ENCODE measurements at places on chromosomes 6 and 20.

DNA sequence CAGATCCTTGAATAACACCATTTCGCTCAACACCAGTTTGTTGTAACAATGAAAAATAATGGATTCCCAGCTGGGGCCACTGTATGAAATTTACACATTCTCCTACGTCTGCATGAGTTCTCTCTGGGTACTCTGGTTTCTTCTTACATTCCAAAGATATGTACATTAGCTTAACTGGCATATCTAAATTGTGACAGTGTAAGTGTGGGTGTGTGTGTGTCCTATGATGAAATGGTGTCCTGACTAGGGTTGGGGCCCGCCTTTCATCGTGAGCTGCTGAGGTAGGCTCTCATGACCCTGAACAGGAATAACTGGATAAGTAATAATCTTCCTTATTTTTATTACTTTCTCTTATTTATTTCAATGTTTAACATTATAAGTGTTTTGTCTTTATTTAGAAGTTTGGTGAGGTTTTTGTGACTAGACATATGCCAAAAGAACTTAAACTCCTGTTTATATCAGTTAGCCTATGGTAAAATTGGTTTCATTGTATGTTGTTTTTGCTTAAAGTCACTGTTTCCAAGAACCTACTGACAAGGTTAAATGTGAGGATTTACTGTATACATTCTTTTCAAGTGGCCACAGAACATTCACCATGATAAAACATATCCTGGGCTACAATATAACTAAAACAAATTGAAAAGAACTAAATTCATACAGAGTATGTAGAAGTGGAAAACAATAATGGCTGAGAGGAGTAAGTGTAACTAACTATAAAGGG lies 42.4 kb downstream of the RBL1 start:
- DNase-seq, result no peak

- DNase-seq, result no peak
These were observed 136.3 kb upstream of the BACH2 start for GRCh38 chr6:90432937-90433336.

DNA sequence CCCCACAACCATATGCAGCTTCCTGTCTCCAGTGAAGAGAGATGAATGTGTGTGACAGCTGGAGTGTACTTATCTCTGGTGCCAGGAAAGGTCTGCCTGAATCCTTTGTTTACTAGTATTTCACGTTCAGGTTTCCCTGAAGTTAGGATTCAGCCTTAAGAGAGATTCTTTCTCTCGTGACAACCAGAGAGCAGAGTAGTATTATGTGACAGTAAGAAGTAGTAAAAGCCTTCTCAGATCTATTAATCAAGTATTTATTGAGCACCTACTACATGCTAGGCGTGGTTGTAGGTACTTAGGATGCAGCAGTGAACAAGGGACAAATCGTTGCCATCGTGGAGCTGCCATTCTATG lies 949 bp downstream of the KIFC1 start:
- DNase-seq, result no peak

- no peak for DNase-seq
These were observed 1042.7 kb downstream of the EPHA7 start for GRCh38 chr6:92376691-92377090.

DNA sequence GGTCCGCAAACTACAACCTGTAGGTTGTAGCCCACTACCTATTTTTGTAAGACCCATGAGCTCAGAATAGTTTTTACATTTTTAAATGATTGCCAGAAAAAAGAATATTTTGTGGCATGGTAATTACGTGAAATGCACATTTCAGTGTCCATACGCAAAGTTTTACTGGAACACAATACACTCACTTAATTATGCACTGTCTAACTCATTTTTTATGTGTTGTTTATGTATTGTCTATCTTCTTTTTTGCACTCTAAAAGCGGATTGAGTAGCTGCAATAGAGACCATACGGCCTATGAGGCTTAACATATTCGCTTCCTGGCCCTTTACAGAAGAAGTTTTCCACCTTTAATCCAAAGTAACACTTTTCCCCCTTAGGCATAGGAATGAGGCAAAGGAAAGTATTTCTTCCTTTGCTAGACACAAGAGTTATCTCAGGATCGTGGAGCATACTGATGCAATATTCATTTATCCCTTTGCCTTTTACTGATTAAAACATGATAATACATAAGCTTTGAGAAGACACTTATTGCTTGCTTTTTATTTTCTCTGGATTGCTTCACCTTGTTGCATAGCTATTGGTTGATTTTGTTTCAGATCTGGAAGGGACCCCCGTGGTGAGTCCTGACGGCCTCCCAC lies 69.8 kb downstream of the FNDC1 start:
- no peak for DNase-seq

DNA sequence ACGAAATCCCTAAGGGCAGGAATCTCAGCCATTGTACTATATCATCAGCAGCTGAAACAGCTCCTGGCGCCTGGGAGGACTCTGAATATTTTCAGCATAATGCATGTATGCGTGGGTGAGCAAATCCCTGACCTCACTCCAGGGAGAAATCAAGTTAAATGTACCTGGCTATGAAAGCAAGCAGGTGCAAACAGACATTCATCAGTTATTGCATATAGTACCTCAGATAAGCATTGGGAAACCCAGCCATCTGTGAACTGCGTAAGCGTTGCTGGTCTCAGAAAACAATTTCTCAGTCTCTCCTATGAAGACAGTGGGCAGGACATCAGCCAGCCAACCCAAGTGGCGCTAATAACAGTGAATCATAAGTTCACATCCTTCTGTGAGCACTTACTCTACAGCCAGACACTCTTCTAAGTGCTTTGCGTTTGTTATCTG lies 622.6 kb downstream of the EPM2A start:
- no peak for DNase-seq

DNA sequence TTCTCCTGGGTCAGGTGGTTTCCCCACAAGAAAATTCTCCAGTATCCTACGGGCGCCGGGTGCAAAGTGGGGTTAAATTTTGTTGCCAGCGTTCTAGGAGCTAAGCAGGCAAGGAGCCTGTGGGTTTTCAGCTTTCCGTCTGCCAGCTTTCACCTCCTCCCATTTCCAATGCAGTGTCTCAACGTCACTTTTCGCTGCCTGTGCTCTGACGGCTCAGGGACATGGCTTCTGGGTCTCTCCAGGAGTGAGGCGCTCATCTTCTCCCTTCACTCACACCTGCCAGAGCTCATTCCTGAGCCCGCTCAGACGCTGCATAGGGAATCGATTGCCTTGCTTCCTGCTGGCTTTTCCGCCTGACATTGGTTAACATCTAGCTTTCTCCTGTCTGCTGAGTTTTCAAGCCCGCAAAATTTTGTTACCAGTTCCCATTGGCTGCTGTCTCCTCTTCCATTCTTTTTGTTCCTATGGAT lies 7.3 kb upstream of the NAA20 start:
- no peak for DNase-seq

GRCh38 chr20:11080781-11081377 lies 407.1 kb upstream of the JAG1 start:
- no peak for DNase-seq

GRCh38 chr6:56953597-56954402 lies 1.1 kb upstream of the BEND6 start:
- no peak for DNase-seq

GRCh38 chr20:12028771-12029170 lies 111.1 kb downstream of the BTBD3 start:
- DNase-seq, result no peak

- DNase-seq, result no peak
These were observed 660.5 kb downstream of the DOK5 start for GRCh38 chr20:55135923-55136322.

DNA sequence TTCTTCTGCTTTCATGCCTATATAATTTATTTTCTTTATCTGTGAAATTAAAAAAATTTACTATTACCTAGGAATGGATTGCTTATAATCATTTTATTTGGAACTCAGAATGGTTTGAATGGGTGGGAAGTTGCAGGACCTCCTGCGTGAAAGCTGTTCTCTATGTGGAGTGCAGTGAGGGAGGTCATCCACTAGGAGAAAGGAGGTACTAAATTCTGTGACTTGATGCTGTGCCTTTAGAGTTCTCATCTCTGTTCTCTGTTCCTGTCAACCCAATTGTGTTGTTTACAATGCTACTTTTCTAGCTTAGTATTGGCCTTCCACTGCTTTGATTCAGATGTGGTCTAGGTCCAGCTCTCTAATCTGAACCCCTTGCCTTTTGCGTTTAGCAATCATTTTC lies 65.0 kb upstream of the HIVEP1 start:
- no peak for DNase-seq

DNA sequence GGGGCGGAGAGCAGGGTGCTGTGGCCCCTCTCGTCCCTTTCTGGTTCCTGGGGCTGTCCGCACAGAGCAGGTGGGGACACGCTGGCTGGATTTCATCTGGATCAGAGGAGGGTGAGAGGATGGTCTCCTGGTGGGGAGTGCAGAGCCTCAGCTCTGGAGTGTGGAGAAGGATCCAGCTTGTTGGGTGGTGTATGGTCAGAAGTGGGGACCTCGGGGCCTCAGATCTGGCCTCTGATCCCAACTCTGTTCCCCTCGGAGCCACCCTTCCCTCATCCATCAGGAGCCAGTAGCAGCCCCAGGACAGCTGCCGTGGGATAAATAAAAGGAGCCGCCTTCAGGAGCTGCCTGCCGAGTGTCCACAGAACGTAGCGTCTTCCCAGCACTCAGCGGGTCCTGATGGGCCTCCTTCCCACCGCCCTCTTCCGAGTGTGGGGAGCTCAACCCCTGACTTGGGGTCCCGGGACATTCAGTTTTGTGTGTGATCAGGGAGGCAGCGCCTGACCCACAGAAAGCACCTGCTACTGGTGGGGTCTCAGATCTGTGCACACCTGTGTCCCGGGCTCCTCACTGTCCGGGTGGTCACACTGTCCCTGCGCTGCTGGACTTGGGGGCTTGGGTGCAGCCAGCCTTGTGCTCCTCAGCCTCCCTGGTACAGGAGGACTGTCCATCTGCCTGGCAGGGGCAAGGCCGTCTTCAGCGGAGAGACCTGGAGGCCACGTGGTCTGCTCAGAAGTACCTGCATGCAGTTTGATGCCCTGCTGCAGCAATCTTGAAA lies 25.4 kb upstream of the BHLHE23 start:
- DNase-seq, result no peak

GRCh38 chr6:72959821-72960220 lies 265.5 kb downstream of the KHDC1L start:
- no peak for DNase-seq

GRCh38 chr6:88179692-88180091 lies 13.5 kb upstream of the CNR1 start:
- DNase-seq, result no peak

DNA sequence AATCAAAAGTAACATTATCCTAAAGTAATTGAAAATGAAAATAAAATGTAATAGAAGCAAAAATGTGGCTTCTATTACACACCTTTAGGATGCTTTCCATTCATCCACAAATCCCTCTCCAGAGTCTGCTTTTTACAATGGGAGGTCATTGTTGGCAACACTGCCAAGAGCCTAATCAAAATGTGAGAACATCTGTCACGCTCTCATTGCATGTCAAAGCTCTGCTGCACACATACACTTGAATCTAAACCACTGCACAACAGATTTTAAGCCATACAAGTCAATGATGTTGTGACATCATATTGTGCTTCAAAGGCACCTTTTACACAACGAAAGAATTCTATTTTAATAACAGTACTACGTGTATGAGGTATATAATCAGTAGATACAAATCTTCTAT lies 82.1 kb downstream of the PREP start:
- no peak for DNase-seq

GRCh38 chr6:29376003-29376402 lies 912 bp upstream of the OR12D3 start:
- no peak for DNase-seq

- DNase-seq, result no peak
These were observed 865 bp downstream of the STK38 start for GRCh38 chr6:36546308-36546919.

DNA sequence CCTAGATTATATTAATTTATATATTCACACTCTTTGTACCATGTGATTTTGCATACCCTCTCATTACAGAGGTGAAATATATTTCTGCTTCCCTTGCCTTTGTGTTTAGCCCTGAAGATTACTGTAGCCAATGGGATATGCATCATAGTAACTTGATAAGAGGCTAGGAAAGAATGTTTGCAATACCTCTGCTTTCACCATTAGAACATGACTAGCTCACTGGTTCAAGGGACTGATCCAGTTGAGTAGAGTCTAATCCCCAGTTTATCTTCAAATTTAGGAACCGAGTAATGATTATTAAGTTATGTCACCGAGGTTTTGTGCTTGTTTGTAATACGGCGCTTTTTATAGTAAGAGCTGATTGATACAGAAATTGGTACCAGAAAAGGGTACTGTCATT lies 552.6 kb upstream of the GJE1 start:
- no peak for DNase-seq

- no peak for DNase-seq
These were observed 13.3 kb upstream of the FAXC start for GRCh38 chr6:99362678-99363268.

- DNase-seq, result no peak
These were observed 373.0 kb downstream of the ZFAND3 start for GRCh38 chr6:38192487-38192886.

DNA sequence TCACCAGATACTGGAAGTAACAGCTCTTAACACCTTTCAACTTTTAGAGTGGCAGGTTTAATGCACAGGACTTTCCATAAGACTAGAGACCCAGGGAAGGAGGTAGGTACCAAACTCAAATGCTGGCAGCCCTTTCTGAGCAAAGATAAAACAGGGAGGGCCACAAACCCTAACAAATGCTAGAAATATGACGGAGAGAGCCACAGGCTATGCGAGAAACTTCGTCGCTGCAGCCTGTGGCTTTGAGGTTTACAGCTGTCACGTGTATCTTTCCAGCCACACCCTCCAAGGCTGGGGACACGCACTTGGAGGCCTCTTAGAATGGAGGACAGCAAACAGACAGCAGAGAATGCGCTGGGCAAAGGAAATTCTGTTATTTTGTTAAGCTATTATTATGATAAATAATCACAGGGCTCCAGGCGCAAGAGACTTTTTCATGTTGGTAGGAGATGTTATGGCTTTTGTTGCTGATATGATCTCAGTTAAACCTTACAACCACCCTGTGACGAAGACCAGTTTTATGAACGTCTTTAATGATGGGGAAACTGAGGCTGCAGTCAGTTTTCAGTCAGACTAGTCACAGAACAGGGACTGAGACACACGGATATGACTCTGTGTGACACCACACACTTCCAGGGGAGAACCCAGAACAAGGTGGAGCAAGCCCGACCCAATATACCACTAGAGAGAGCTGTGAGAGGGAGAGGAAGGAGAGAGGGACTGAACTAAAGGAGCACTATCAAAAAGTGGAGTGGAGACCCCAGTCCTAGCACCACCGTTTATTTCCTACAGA lies 2.0 kb downstream of the TRAM2 start:
- peak; percentile 30 for DNase-seq

DNA sequence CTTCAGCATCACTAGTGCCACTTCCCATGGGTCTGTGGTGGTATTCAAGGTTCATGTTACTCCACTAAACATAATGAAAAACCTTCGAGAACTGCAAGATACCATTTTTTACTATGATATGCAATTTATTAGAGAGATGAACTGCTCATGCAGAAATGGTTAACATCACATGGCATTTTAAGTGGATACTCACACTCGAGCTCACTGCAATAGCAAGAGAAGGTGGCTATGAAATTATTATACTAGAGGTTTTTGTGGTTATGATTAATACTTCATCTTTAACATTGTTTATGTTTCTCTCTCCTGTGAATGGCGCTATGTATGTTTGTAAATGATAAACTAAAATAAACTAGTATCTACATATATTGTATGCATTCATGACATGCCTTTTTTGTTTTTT lies 35.1 kb downstream of the SCAF8 start:
- no peak for DNase-seq

- DNase-seq, result peak; percentile 17
These were observed 39.2 kb upstream of the TPD52L1 start for GRCh38 chr6:125114248-125114858.

GRCh38 chr20:9258901-9259300 lies 190.0 kb downstream of the PLCB4 start:
- DNase-seq, result no peak
